ENCODE measurements at places on chromosomes 2 and 18.

- no peak for DNase-seq
Measured at GRCh38 chr2:74375838-74376237, 4.3 kb downstream of the DCTN1 start.

DNA sequence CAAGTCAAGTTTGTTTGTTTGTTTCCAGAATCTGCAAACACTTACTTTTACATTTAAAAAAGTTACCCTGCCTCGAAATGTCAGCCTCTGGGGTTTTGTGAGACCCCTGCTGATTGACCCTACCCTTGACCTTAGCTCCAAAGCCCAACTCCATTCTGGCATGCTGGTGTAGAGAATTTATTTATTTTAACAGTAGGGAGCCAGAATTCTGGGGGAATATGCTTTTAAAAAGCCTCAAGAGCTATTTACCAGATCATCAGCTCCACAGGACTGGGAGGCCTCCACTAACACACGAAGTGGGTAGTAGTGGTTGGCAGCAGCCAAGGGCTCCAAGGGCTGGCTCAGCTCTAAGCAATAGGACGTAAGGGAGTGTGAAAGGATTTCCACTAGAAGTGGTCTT is 23.2 kb upstream of the GREB1L start:
- DNase-seq = no peak

GRCh38 chr2:32559136-32559535 is 68.7 kb upstream of the TTC27 start:
- no peak for DNase-seq

GRCh38 chr2:99890568-99891427 is 251.6 kb downstream of the AFF3 start:
- DNase-seq = no peak

GRCh38 chr2:182713601-182714000 is 2.5 kb upstream of the DNAJC10 start:
- no peak for DNase-seq

GRCh38 chr2:36789181-36789804 is 92.8 kb downstream of the VIT start:
- no peak for DNase-seq

- DNase-seq = no peak
Measured at GRCh38 chr18:71809711-71810110, 734.4 kb downstream of the CBLN2 start.

GRCh38 chr2:159290289-159290907 is 3.9 kb upstream of the WDSUB1 start:
- no peak for DNase-seq

- DNase-seq = no peak
Measured at GRCh38 chr2:190863946-190864345, 16.7 kb upstream of the GLS start.

DNA sequence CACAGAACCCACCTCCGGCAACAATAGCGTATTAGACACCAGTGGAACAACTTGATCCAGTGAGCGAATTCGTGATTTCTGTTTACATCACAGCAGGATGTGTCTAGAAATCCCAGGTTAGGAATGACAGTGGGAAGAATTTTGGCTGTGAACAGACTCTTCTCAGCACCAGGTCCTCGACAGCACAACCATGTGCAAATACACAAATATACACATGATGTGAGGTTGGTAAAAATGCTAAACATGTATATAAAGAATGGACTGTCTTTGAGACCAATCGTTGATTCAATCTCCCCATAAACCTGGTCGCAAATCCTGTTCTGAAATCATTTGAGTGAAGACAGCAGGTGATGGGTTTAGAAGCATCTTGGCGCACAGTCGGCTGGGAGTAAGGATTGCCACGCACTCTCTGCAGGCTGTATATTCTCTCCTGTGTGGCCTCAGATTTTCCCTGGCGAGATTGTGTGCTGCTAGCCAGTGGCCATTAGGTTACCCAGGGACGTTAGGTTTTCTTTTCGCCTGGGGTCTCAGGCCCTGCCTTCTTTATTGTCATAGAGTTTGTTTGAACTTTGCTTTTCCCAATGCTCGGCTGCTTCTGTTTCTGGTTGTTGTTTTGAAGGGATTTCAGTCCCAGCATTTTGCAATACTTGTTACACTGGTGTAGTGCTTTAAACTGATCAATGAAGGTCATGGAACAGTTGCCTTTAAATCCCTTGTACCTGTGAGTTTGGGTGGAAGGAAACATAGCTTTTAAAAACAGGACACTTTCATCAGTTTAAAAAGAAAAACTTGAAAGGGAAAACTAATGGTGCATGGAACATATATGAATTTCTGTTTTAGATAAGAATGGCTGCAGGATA is 147.3 kb downstream of the ALPK2 start:
- DNase-seq = no peak

GRCh38 chr2:26655611-26656195 is 14.5 kb upstream of the CIB4 start:
- DNase-seq = no peak

DNA sequence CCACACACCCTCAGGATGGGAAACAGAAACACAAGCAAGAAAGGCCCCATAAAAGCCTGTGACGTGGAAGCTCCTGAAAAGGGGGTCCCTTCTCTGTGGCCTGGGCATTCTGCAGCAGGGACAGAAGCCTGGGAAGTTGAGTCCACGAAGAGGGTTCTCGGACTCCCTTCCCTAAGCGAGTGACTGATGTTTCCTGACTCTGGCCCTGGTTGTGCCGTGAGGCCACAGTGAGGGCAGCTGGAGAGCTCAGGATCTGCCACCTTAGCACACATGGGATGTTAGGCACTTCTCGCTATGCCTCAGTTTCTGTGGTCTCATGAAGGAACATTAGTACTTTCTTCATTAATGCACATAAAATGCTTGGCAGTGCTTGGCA is 87.2 kb upstream of the ZFP36L2 start:
- no peak for DNase-seq

DNA sequence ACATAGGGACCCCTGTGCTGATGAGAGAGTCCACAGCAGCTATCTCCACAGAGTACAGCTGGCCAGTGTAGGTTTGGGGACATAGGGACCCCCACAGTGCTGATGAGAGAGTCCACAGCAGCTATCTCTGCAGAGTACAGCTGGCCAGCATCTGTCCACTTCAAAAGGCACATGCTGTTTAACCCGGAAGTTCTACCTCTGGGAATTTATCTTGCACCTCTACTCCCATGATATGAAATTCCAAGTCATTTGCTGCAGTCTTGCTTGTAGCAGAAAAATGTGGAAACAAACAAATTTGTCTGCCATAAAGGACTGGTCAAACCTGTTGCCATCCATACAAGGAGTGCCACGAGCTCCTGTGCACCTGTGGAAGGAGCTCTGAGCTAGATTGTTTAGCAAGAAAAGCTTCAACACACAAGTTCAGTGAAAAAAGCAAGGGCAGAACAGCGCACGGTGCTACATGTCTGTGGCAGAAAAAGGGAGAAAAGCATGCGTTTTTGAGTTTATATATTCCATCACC is 33.1 kb downstream of the LRRFIP1 start:
- no peak for DNase-seq

GRCh38 chr2:45741161-45741850 is 89.8 kb downstream of the PRKCE start:
- DNase-seq = no peak

DNA sequence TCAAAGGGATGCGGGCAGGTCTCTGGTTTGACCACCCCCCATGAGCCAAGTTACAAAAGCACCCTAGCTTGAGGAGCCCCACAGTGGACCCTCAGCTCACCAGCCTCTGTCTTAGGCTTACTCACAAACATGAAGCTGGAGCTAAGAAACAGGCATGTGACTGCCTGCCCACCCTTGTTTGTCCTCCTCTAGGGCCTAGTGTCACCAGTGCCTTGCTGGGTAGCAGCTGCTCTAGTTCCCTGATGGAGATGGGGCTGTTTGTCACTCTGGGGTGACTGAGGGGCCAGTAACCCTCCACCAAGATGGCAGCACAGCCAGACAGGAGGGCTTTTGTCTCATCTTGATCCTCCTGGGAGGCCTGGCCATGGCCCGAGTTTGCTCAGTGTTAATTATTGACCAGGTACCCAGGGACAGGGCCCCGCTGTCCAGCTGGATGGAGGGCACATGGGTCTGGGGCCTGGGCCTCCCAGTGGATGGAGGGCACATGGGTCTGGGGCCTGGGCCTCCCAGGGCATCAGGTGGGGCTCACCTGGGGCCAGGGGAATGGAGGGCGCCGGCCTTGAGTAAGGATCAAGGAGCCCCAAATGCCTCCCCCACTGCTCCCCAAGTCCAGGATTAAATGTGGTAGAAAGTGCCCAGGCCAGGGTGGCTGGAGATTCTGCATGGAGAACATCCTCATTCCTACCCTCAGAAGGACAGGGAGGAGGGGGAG is 185.9 kb upstream of the HAAO start:
- no peak for DNase-seq

DNA sequence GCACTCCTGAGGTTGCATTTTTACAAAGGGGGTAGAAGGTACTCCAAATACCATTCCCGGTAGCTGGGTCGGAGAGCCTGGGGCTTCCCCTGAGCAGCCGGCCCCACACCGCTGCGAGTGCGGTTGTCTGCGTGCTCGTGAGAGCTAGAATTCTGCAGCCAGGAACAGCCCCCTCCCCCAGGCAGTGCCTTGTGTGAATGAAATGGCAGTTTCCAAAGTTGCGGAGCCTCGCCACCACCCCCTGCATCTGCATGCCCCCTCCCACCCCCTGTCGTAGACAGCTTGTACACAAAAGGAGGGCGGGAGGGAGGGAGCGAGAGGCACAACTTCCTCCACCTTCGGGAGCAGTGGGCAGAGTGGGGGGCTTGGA is 1.1 kb downstream of the MYCN start:
- DNase-seq = peak; percentile 16

DNA sequence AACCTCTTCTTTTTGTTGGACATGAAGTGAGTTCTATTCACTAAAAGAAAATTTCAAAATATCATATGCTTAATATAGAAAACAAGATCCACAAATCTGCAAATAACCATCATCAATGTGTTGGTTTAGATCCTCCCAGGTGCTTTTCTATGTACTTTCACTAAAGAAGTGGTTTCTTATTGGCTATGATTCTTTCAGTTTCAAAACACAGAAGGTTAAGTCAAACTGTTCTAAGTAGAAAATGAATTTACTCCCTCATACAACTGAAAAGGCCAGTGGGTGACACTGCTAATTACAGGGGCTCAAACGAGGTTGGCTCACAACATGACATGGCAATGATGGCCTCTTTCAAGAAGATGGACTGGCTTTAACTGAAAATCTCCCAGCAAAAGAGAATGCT is 111.7 kb downstream of the GALR1 start:
- DNase-seq = no peak

- DNase-seq = peak; percentile 43
Measured at GRCh38 chr2:121804340-121804739, 48.9 kb downstream of the TSN start.

GRCh38 chr2:129160879-129161278 is 818.6 kb upstream of the RAB6C start:
- DNase-seq = no peak

DNA sequence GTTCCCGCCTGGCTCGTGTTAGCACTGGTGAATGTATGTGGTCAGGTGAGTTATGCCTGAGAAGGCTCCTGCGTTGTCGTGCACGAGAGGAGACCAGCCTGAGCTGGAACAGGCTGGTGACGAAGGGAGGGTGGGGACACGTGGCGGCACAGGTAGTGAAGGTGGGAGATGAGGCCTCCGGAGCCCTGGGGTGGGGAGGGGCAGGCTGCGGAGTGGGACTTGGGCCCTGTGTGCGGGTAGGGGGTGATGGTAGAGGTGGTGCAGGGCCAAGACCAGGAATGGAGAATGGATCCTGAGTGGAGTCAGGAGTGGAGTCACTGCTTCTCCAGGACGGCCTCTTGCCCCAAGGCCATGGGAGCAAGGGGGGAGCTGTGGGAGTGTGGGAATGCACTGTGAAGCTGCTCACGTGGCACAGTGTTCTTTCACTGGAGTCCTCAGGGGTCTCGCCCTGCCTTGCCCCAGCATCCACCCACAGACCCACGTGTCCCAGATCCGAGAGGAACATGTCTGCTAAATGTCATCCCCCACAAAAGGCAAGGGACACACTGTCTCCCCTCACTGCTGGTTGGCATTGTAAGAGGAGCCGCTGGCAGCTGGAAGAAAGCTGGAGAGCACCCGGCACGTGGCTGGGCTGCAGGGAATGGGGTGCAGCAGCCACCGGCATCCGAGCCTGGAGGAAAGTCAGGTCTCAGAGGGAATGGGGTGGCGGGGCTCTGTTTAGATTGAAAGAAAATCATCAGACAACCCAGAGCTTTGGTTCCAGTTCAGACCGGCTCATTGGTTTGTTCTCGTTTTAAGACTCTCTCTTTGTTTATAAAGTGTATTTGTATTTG is 63.7 kb downstream of the CYP26B1 start:
- DNase-seq = no peak

DNA sequence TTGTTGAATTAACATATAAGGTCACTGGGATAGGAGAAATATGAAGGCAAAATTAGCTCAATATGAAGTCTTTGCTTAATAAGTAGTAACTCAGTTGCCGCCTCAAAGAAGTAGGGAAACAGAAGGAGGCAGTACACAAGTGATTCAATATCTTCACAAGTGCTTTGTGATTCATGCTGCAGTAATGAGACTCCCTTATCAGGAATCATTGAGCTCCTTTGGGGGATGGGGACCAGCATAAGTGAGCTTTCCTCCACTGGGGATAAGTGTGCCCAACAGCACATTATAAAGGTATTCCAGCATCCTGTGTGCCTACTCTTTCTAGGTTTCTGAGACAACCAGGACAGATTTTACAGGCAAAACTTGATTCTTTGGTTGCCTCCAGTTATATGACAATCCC is 323.4 kb upstream of the UBE2E3 start:
- DNase-seq = no peak

- DNase-seq = no peak
Measured at GRCh38 chr2:121245120-121245820, 39.7 kb downstream of the TFCP2L1 start.

GRCh38 chr18:49690312-49690711 is 123.0 kb downstream of the ACAA2 start:
- DNase-seq = no peak

GRCh38 chr2:124328397-124328796 is 303.3 kb downstream of the CNTNAP5 start:
- DNase-seq = no peak

DNA sequence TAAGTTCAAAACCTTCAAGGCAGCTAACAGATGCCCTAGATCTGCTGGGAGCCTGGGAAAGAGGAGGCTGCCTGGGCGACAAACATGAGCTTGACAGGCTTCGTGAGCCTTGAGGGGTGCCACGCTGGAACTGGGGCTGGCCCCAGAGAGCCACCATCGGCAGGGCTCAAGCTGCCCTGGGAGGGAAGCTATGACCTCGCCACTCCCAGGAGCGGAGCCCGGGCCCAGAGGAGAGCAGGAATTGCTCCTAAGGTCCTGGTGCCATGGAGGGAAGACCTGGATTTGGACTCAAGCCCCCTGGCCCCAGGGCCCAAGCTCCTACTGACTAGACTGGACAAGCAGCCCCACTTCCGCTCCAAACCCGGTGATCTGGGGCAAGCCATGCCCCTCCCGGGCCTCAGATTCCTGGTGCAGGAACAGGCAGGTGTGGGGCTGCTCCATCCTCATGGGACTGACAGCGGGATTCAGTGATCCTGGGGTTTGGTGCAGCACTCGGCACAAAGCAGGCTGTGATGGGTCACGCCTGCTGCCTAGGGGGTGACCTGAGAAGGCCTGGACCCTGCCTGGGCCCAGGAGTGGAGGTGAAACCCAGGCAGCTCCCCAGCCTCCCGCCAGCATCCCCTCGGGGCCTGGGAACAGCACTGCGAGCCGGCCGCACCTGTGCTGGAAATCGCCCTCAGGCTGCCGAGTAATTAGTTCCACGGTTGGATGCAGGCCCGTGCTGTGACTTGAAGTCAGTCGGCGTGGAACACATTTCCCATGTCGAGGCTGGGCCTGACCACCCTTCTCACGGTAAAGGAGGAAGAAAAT is 246.9 kb downstream of the NDUFA10 start:
- DNase-seq = no peak
